ENCODE measurements at places on chromosomes 13 and 19.

GRCh38 chr19:51006406-51006805 lies 5.0 kb upstream of the KLK8 start:
- DNase-seq: no peak

DNA sequence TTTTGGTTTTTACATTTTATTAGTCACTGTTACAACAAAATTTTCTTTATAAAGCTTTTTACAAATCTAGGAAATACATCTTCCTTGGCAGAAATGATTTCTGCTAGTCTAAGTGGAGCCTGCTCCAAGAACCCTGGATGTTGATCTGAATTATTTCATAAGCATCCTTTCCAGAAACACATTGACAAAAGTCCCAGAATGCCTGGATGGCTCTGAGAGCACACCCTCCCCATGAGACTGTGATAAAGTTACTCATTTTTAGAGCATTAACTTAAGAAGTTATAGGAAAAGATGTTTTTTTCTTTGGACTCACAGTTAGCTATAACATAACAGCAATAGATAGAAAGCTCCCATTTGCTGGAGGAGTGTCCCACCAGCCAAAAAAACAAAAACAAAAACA lies 559.6 kb upstream of the SPRY2 start:
- DNase-seq: no peak

- no peak for DNase-seq
These were observed 22.6 kb upstream of the CDC16 start for GRCh38 chr13:114212158-114212495.

- peak; percentile 82 for DNase-seq
These were observed 12.2 kb downstream of the CIC start for GRCh38 chr19:42281146-42281826.

- no peak for DNase-seq
These were observed 3.2 kb upstream of the GSX1 start for GRCh38 chr13:27789153-27789494.

DNA sequence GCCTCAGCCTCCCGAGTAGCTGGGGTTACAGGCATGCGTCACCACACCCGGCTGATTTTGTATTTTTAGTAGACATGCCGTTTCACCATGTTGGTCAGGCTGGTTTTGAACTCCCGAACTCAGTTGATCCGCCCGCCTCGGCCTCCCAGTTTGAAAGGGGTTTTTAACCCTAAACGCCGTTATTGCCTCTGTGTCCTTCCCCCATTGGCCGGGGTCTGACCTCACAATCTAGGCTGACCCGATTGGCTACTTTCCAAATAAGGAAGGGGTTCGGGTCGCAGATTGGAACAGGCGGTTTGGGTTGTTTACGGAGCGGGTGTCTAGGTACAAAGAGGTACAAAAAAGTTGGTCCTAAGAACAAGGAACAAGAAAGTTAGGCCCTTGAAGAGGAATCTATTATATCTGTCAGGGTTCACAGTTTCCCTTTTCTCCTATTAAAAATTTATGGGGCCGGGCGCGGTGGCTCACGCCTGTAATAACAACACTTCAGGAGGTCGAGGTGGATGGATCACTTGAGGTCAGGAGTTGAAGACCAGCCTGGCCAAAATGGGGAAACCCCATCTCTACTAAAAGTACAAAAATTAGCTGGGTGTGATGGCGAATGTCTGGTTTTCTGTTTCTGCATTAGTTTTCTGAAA lies 1.0 kb downstream of the ZNF253 start:
- DNase-seq: peak; percentile 57

DNA sequence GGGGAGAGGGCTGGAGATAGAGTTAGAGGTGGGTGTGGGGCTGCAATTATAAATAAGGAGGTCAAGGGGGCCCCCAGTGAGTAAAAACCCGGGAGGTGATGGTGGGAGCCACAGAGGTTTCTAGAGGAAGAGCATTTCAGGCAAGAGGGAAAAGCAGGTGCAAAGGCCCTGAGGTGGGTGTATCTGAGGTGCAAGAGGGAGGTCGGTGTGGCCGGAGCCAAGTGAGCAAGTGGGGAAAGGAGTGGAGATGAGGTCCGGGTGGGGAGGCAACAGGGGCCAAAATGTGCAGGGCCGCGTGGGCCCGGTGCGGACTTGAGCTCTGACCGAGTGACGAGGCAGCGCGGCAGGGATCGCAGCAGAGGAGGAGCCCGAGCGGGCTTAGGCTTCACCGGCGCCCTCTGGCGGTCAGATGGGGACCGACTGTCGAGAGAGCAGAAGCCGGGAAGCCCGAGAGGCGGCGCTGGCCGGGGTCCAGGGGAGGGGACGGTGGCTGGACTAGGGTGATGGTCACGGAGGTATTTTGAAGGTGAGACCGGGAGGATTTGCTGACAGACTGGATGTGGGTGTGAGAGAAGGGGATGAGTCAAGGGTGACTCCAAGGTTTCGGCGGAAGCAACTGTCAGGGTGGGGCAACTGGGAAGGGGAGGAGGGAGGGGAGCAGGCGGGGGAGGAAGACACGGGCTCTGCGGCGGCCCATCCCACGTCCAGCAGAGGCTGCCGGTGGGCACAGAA lies 17.7 kb upstream of the SPACA4 start:
- DNase-seq: peak; percentile 87

GRCh38 chr19:8337728-8338127 lies 5.3 kb downstream of the KANK3 start:
- no peak for DNase-seq

GRCh38 chr19:27974082-27974513 lies 1238.9 kb downstream of the UQCRFS1 start:
- DNase-seq: peak; percentile 27

- DNase-seq: no peak
These were observed 3.3 kb downstream of the CAPN12 start for GRCh38 chr19:38740932-38741331.

- no peak for DNase-seq
These were observed 87.6 kb upstream of the MBNL2 start for GRCh38 chr13:97134364-97135095.

GRCh38 chr13:76053181-76053580 lies 417.1 kb downstream of the LMO7 start:
- DNase-seq: no peak

DNA sequence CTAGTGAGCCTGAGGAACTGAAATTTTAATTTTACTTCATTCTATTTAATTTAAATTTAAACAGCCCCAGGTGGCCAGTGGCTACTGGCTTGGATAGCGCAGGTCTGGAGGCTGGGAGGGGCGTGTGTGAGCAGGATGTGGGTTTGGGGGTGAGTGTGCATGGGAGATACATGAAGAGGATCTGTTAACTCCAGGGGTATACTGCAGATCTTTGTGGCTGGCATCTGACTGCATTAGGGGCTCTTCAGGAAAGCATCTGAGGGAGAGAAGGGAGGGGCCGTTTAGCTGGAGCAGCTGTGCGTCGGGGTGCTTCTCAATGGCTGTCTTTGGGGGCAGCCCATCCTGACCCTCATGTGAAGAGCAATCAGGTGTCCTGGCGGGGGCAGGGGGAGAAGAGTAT lies 6.8 kb downstream of the SHANK1 start:
- no peak for DNase-seq

- DNase-seq: peak; percentile 100
These were observed at the start of gene PLEKHG2 for GRCh38 chr19:39412100-39412866. PLEKHG2 (plus strand) TSS chr19:39412669; CDS start chr19:39414087, 1,418 bp downstream.

DNA sequence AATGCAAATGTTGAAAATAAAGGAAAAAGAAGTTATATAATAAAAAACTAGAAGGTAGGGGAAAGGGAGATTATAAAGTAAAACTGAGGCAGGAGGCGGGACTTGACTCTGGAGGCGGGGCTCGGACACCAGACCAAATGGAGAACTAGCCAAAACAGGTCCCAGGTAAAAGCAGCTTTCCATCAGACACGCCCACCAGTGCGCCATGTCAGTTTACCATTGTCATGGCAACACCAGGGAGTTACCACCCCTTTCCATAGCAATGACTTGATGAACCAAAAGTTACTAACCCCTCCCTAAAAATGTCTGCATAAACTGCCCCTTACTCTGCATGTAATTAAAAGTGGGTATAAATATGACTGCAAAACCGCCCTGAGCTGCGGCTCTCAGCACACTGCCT lies 70.9 kb downstream of the PEPD start:
- no peak for DNase-seq

DNA sequence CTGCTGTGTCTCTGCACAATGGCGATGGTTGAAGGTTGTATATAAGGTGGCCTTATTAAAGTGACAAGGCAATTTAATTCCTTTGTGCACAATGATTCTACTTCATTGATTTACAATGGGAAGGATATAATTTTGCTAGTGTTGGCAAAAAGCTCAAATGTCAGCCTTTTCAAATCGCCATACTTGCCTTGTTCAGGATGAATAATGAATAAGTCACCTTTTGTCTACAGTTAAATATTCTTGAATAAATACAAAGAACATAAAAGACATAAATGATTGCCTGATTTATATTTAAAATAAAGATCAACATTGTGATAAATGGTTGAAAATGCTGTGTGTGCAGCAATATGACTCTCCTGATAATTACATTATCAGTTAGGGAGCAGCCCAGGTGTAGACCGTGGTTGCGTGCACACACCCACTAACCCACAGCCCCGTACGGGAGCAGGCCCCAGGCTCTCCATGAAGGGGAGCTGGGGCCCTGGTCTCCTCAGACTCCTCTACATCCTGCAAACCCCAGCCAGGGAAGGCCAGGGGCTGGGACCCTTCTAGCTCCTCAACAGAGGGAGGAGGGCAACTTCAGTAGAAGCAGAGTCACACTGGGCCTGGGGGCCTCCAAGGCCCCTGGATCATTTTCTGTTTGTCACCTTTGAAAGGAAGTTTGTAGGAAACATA lies 64.9 kb downstream of the TEX29 start:
- peak; percentile 84 for DNase-seq

GRCh38 chr13:31870511-31870910 lies 131.2 kb downstream of the RXFP2 start:
- DNase-seq: no peak

- DNase-seq: no peak
These were observed at the start of gene KLK13 for GRCh38 chr19:51064534-51065220. KLK13 (minus strand) TSS chr19:51065092; CDS start chr19:51065067, 25 bp downstream.

DNA sequence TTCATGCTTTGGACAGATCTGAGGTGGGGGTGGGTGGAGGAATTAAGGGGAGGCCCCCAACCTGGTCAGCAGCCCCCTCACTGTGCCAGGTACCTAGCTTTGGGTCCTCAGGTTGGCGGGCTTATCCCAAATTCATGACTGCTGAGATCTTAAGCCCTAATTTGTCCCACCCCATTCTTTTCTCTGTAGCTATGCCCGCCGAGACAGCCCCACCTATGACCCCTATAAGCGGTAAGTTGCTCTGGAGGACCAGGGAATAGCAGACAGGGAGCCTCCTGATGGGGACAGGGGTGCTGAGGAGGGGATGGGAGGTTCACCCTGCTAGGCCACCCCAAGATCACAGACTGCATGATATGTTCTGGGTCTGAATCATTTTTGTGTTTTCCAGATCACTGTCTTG lies 14.3 kb downstream of the ZNF296 start:
- DNase-seq: no peak

DNA sequence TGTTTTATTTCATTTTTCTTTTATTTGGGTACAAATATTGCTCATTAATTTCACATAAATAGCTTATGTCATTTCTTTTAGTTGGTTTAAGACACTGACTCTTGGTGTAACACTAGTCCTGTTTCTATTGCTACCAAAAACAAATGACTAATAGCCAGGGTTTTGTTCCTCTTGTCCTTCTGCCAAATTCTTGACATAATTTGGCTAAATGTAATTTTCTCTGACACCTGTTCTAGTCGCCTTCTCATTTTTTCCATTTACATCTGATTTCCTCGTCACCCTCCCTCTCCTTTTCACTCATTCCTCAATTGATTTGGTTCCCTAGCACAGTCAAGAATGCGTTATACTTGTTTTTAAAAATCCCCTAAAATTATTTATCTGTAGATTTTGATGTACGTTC lies 1718.7 kb downstream of the EFNB2 start:
- no peak for DNase-seq

DNA sequence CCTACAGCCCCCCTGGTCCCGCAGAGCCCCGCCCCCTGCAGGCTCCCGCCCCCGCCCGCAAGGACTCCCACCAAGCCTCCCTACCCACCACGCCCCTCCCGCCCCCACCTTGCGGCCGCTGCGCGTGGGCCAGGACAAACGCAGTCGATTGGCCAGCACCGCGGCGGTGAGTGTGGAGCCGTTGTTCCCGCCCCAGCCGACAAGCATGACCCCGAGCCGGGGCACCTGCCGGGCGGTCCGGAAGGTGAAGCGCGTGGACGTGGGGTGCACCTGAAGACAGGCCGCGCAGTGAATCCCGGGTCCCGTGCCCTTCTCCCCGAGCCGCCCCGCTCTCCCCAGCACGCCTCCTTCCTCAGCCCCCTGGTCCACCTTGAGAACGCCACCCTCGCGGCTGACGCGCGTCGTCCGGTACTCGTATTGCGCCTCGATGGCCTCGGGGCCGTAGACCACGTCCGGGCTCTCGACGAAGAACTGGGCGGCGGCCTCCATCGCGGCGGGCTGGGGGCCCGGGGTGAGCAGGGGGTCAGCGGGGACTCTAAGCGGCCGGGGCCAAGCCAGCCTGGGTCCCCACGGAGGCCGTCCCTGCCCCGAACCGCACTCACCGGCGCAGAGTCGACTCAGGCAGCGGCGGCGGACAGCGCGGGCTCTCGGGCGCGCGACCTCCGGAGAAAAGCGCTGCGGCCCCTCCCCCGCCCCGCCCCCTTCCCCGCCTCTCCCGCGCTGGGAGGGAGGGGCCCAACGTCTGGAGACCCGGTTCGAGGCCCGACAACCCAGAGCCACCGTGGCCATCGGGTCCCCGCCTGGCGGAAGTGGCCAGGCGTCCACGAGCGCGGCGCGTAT lies at the start of gene ISYNA1:
Gene ISYNA1, minus strand, starts transcription at position 643 of the 840 bp plus-strand sequence. Its CDS starts 154 bp downstream, at position 489.
- DNase-seq: peak; percentile 73

- no peak for DNase-seq
These were observed 294.3 kb upstream of the MAB21L1 start for GRCh38 chr13:35770756-35771297.

- DNase-seq: peak; percentile 72
These were observed 80.1 kb downstream of the IPO5 start for GRCh38 chr13:98033277-98034247.

DNA sequence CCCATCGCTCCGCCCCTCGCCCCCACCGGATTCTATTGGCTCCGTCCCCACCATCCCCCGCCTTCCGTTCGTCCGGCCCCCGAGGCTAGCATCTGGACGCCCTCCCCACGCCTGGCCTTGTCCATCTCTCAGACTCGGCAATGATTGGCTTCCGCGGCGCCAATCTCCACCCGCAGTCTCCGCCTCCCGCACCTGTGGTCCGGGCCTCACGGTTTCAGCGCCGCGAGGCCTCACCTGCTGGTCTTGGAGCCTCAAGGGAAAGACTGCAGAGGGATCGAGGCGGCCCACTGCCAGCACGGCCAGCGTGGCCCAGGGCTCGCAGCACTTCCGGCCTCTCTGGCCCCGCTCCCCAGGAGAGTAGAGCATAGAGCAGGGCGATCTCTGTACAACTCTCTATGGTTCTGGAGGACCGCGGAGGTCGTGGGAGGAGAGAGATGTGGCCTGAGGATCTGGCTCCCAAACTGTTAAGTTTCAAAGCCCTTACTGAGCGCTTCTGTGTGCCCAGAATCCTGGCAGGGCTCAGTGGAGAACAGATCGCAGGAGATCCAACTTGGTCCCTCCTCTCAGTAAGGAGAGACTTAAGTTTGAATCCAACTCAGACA lies at the start of gene ERCC1:
Gene ERCC1, minus strand, starts transcription at position 329 of the 602 bp plus-strand sequence. CDS start 543 bp downstream, outside the sequence.
- DNase-seq: peak; percentile 99

- DNase-seq: no peak
These were observed 1098.5 kb downstream of the EFNB2 start for GRCh38 chr13:105436943-105437342.
